ENCODE measurements at places on chromosomes 5 and 9.

GRCh38 chr9:81969971-81970370 lies 18.6 kb upstream of the SPATA31D1 start:
- no peak for DNase-seq

DNA sequence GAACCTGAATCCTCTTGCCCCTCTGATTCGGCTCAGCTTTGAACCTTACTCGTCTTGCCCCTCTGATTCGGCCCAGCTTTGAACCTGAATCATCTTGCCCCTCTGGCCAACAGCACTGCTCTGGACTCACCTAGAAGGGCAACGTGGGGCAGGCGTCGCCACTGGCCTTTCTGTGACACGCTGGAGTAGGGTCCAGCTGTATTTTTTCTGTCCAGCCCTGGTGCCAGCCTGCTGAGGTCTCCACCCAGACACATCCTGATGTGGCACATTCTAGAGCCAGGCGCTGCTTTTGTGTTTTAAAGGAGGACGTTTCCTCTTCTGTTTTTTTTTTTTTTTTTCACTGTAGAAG lies 15.2 kb upstream of the CPEB4 start:
- DNase-seq = no peak

- DNase-seq = no peak
Observed at GRCh38 chr5:140827704-140828361, at the start of gene PCDHA6. Gene PCDHA6, plus strand, starts transcription at chr5:140827960. Its CDS starts 132 bp downstream, at chr5:140828092.

GRCh38 chr5:80141681-80142080 lies 106.5 kb downstream of the THBS4 start:
- no peak for DNase-seq

GRCh38 chr5:30874241-30875034 lies 319.0 kb upstream of the CDH6 start:
- no peak for DNase-seq

DNA sequence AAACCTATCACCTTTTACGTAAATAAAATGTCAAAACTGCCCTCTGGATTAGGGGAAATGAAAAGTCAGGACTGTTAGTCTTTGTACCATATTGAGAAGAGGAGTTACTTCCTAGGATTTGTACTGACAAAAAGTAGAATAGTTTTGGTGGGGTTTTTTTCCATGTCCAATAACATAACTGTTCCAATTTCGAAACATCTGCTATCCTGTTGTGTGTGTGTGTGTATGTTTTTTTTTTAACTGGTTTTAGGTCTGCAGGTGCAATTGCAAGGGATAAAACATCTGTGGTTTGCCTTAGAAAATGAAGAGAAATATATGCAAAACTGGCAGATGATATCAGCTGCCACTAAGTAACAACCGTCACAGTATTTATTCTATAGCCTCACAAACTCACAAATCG lies 506.8 kb downstream of the NFIB start:
- DNase-seq = no peak

DNA sequence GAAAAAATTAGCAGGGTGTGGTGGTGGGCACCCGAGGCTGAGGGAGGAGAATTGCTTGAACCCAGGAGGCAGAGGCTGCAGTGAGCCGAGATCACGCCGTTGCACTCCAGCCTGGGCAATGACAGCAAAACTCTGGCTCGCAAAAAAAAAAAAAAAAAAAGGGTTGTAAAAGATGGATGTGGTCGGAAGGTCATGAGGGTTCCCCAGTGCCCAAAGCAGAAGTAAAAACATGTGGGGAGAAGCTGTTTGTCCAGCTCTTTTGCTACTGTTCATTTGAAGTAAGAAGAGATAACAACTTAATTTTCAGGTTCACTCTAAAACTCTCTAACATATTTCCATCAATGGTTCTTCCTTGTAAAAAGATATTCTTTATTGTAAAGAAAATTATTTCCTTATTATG lies 57.1 kb upstream of the GOLPH3 start:
- no peak for DNase-seq

GRCh38 chr9:13942695-13943094 lies 371.2 kb downstream of the NFIB start:
- no peak for DNase-seq

- no peak for DNase-seq
Observed at GRCh38 chr5:22728610-22729009, 124.5 kb downstream of the CDH12 start.

DNA sequence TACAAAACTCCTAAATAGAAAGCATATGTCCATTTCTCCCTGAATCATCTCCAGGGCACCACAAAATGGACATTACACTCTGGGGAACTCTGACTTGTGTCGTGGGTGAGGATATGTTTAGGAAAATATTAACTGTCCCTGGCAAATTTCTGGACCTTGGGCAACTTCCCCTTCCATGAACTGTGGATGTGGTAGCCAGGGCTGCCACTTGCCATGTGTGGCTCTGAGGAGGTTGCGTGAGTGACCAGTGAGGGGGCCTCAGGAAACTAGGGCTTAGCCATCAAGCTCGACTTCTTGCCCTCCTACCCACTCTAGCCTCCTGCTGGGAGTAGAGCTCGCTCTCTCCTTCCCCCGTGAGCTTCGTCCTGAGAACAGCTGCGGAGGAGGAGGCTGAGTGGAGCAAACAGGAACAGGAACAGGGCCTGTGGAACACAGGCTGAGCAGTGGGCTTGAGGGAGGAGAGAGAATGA lies 13.8 kb upstream of the STC2 start:
- DNase-seq = no peak

GRCh38 chr9:126317513-126317912 lies 9.1 kb upstream of the MVB12B start:
- peak; percentile 59 for DNase-seq

DNA sequence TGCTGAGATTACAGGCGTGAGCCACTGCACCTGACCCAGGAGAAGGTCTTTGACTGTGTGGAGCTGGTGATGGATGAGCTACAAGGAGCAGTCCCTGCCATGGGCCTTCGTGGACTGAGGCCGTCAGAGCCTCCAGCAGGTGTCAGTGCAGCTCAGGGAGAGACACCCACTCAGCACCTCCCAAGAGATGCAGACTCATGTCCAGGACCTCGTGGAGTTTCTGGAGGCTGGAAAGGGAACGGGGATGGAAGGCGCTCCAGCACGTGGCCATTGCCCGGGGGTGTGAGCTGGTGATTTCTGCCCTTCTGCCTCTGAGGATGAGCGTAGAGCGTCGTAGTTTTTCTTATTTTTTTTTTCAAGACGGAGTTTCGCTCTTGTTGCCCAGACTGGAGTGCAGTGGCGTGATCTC lies 9.5 kb downstream of the TOR4A start:
- DNase-seq = no peak

DNA sequence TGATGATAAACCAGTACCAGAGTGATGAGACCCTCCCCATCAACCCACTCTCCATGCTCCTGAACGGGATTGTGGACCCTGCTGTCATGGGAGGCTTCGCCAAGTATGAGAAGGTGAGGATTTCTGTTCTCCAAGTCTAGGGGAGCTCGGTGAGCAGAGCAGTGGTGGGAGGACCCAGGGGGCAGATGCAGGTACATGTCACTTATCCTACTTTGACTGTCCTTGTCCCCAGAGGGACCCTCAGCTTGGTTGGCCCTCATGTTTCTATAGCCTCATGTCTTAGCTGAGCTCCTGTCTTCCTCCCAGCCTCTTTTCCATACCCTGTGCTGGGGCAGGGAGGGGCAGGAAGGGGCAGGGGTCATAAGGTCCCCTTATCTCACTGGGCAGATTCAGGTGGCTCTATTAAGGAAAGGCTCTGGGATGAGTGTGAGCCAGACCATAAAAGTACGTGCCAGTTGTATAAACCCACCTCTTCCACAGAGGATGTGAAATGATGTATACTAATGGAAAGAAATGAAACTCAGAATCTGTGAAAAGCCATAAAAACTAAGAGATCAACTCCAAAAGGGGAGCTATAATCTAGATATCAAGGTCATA lies 38.0 kb upstream of the FOXI1 start:
- DNase-seq = no peak

DNA sequence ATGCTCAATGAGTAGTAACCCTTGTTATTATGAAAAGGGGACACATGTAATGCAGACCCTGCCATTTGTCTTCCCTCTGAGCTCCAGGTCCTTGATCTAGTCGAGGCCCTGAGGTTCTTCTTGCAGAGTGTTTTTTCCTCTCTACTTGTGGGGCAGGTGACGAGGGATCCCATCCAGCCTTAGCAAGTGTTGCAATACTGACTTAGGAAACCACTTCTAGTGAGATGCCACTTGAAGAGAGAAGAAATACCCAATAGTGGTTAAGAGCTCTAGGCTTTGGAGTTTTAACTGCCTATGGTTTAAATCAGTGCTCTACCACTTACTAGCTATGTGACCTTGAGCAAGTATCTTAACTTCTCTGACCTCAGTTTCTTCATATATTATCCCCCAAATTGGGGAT lies 10.2 kb downstream of the PPARGC1B start:
- DNase-seq = no peak

- DNase-seq = no peak
Observed at GRCh38 chr5:126531543-126532120, 63.4 kb downstream of the ALDH7A1 start.

- DNase-seq = no peak
Observed at GRCh38 chr5:151950706-151951105, 26.1 kb upstream of the GLRA1 start.

GRCh38 chr9:37915911-37916470 lies 12.1 kb upstream of the SLC25A51 start:
- DNase-seq = no peak

DNA sequence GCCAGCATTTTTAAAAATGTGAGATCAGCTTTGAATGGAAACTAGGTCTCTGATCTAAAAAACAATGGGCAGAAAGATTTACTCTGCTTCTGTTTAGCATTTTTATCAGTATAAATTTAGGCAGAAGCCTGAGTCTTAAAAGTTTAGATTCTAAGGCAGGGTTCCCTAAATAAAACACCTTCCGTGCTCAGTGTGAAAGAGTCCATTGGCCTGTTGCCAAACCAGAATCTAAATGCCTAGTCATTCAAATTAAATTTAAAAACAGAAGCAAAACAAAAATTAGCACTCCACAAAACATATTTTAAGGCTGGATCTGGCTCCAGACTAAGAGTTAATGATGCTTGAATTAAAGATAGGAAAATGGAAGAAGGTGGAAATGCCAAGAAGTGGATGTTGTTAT lies 4.5 kb downstream of the TYRP1 start:
- DNase-seq = no peak

GRCh38 chr5:29822521-29822920 lies 1371.0 kb upstream of the CDH6 start:
- no peak for DNase-seq

DNA sequence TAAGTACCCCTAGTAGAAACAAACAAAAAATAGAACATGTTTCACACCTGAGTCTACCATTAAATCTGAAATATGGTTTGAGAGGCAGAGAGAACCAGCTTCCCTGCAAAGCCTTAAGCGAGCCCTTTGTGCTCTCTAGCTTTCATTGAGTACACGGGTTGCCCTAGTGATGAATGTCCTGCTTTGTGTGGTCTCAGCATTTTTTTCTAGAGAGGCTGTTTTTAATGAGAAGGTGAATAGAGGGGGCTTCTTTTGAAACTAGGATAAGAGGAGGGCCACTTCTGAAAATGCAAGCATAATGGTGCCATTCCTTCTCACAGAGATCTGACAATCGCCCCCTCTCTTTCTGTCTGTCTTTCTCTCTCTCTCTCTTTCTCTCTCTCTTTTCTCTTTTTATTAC lies 131.3 kb downstream of the MACIR start:
- no peak for DNase-seq

- DNase-seq = no peak
Observed at GRCh38 chr9:71485326-71485725, 283.0 kb downstream of the CEMIP2 start.

DNA sequence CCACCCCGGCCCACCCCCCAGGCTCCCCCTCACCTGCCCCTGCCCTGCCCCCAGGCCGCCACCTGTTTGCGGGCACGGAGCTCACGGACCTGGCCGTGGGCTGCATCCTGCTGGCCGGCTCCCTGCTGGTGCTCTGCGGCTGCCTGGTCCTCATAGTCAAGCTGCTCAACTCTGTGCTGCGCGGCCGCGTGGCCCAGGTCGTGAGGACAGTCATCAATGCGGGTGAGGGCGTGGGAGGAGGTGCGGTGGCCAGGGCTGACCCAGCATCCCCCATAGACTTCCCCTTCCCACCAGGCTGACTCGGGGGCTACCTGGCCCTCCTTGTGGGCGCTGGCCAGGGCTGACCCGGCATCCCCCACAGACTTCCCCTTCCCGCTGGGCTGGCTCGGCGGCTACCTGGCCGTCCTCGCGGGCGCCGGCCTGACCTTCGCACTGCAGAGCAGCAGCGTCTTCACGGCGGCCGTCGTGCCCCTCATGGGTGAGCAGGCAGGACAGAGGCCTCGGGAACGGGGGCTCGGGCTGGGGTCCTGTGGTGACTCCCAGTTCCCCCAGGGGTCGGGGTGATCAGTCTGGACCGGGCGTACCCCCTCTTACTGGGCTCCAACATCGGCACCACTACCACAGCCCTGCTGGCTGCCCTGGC lies 3.5 kb downstream of the SLC34A3 start:
- no peak for DNase-seq

- no peak for DNase-seq
Observed at GRCh38 chr5:88660264-88660946, 222.6 kb downstream of the MEF2C start.

DNA sequence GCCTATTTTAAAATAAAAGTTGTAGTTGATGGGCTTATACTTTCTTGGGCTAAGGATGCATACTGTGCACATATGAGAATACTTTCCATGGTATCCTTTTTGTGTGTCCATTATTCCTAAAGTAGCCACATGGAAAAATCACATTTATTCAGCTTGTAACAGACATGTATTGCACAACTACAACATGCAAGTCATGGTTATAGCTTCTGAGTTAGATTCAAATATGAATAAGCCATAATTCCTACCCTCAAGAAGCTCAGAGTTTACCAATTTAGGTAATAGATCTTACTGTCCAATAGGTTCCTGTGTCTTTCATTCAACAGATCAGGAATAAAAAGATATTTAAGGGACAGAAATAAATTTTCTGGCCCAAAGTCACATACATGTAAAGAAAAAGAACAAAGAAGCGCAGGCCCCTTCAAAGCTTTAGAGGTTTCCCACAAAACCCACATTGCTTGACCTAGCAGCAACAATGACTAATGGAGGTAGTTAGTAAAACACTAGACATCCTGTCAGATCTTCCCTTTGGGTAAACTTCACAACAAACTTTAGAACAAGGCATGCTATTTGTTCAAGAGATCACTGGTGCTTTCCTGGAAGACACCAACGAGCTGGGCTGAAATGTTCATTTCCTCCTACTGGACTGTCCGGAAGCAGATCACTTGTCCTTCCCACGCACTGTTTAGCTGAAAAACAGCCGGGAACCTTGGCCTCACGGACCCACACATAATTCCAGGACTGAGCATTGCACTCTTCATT lies 78.4 kb upstream of the ITGA1 start:
- peak; percentile 46 for DNase-seq

DNA sequence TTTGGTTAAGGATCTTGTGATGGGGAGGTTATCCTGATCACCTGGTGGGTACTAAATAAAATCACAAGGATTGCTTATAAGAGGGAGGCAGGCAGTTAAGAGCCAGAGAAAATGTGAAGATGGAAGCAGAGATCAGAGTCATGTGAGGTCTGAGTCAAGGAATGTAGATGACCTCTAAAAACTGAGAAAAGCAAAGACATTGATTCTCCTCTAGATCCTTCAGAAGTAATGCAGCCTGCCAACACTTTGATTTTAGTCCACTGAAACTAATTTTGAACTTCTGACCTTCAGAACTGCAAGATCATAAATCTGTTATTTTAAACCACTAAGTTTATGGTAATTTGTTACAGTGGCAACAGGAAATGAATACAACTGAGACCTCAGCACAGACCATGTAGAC lies 499.0 kb downstream of the GADD45G start:
- DNase-seq = no peak

GRCh38 chr5:79487251-79487650 lies 26.7 kb downstream of the HOMER1 start:
- DNase-seq = no peak

All from CD4-positive, alpha-beta T cell treated with Interleukin-2 at 100 ng/mL for 4 hours (primary cell).